ENCODE measurements at places on chromosomes 2 and 18.

- no peak for DNase-seq
Observed at GRCh38 chr2:120013597-120014223, 833 bp downstream of the EPB41L5 start.

DNA sequence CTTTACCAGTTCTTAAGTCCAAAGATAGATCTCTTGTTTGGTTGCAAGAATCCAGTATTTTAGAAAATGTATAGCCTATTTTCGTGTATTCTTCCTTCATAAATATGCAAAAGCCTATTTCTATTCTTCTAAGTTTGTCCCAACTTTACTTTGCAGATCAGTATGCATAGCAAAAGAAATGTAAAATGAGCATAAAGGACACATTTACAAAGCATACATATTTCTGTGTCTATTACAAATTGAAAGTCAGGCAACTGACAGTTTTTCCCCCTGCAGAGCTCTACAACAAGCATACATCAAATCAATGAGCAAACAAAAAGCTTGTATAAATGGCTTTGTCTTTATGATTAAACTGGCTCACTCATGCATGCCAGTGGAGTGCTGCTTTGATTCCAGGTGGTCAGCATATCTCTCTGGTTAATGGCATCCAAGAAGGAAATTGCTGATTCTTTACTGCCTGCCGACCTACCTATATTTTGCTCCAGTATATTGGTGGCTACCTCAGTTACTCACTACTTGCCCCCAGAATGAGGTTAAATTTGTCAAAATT lies 10.0 kb upstream of the VPS54 start:
- no peak for DNase-seq

DNA sequence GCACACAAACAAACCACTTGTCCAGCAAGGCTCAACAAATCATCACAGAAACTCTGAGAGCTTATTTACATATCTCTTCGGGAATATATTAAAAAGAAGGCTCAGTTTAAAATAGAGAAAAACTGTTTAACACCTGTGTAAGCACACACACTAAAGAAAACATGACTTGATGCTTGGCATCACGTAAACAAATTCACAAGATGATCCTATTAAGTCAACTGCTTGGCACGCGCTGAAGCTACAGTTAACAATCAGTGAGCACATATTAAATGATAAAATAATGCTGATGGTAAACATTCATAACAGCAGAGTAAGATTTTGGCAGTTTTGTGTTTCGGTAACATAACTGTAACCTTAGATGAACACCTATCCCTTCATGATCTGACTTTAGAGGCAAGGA lies 4.3 kb upstream of the HES6 start:
- no peak for DNase-seq

DNA sequence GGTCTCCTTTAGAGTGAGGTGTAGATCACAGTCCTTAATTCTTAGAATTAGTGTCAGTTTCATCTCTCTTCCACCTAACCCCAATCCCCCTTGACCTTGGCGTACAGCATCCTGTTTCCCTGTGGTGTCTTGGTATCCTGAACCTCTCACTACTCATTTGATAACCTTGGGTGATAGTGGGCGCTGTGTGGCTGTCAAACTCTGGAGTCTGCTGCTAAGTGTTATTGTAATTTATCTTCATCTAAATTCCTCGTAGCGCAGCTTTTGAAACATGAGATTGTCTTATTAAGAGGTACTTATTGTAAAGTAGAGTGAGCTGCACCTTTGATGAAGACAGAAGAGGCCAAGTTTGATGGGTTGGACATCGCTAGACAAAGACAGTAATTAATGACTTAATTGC lies 222.6 kb upstream of the SPRED2 start:
- no peak for DNase-seq

DNA sequence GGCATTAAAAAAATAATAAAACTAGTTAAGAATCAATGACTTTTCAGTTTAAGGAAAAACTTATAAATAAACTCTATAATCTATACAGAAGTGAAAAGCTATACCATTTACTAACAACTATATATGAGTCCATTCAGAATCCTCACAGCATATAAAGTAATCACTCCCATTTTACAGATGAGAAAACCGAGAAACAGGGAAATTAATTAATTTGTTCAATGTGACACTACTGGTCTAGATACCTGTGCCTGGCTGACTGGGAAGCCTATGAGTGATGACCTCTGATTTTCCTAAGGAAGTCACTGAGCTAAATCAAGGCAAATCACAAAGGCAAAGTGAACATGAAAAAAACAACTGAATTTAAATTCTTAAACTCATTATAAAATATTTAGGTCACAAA lies 99.5 kb upstream of the RNU4ATAC start:
- DNase-seq: no peak

DNA sequence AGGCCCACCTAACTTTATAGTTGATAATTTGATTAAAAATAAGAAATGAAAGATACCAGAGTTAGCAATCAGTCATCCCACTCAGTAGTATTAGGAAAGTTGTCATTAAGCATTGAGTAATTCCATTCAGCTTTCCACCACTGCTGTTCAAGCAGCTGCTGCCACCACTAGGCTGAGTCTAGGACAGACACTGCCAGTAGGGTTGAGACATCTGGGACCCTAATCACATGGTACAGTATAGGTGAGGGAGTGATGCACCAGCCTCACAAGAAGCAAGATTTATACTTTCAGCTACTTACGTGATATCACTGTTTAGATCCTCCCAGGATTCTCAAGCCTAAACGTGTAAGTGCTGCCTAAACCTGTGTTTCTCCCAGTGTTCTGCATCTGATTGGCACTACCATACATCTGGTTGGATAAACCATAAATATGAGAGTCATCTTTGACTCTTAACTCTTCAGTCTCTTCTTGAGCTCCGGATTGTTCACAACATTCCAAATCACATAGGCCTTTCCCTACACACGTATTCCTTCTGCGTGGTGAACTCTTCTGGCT lies 3.2 kb downstream of the UBXN4 start:
- peak; percentile 47 for DNase-seq

DNA sequence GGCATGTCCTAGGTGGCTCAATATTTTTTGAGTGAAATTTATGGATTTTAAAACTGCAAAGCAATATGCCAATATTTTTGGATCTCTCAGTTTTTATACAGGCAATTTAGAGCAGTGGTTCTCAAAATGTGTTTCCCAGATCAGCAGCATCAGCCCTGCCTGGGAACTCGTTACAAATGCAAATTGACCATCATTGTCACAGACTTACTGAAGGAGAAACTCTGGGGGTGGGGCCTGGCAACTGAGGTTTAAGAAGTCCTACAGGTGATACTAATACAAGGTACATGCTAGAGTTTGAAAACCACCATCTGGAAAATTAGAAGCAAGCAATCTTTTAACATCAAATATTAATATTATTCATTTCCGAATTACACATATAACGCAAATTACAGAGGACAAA lies 215.6 kb upstream of the PID1 start:
- DNase-seq: no peak

- DNase-seq: no peak
Observed at GRCh38 chr2:117058366-117058765, 756.1 kb upstream of the DDX18 start.

All from erythroblast (primary cell).